Liver (tissue), 10 donors: ENCODE measurements at places on chromosomes 5 and 9. TPM values are rescaled to one million over a fixed set of nuclear protein-coding genes. Genes with fewer than 3 reads are reported as not detected.

DNA sequence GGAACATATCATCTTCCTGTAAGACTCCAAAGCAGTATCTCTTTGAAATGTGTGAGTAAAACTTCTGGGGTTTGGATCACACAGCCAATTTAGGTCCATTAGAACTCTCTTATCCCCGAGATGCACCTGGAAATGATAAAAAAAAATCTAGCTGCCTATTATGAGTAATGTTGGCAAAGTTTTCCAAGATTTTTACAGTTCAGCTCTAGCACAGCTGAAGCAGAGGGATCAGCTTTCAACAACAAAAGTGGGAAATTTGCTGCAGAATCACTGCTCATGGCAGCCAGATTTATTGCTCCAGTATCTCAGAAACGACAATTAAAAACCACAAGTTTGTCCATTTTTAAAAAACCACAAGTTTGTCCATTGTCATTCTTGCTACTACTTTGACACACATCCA is 292.2 kb downstream of the IRX2 start:
- DNase-seq = no peak

DNA sequence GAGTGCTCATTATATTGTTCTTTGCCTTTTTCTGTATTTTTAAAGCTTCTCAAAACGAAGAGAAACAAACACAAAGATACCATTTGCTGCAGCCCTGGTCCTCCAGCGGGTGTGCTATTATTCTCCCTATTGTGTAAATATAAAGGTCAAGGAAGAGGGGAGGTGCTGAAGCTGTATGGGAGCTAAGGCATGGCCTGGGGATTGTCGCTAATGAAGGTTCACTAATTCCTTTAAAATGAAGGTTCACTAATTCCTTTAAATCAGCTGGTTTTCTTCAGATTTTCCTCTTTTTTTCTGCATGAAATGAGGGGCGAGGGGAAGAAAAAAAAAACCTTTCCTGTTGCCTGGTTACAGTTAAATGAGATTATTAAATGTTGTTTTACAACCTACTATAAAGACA is 74.5 kb upstream of the MAP1B start:
- no peak for DNase-seq

DNA sequence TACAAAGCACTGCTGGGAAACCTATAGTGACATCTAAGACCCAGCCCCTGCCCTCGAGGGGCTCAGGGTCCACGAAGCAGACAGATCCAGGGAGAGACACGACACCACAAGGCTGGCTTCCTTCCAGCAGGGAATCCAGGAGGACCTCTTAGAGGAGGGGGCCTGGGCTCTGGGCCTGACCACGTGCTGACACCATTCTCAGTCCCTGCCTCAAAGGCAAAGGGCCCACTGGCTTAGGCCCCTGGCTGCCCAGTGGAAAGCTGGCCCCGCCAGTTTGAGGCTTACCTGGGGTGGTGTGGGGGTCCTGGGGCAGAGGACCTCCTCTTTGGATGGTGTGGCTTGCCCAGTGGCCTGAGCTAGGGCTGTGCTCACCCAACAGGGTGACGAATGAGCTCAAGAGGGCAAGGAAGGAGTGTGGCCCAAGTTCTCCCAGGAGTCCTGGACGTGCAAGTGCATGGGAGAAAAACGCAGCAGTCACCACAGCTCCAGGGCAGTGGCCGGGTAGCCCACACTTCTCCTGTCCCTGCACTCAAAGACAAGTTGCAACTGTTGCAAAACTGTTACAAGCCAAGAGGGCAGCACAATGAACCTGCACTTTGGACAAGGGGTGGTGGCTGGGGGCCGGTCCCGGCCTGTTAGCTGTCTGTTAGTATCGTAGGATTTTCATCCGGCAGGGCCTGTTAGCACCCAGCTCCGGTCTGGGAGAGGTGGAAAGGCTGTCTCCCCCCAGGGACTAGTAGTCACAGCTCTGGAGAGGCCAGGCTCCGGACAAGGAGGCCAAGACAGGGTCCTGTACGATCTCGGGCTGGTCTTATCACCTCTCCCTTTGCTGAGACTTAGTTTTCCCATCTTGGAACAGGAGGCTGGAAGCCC is 1.5 kb upstream of the SARDH start:
- DNase-seq = peak; percentile 65

DNA sequence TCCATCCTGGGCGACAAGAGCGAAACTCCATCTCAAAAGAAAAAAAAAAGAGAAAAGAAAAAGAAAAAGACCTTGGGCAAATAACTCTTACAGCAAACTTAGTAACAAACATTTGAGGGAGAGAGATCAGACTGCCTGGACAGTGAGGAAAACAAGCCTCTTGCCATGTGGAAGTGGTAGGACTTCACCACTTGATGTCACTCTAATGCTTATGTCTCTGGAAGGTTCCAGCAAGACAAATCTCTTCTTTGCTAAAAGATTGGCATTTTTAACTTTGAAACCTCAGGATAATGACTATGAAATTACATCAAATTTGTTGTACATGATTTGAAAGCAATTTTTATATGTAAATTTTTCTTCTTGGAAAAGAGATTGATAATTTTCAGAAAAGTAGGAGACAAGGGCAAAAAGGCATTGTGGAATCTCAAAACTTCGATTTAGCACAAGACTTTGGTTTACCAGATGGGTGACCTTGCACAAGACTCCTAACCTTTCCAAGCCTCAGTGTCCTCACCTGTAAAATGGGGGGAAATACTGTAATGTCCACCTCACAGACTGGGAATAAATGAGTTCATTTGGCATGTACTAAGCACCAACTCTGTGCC is 5.4 kb downstream of the ACTL7B start:
- DNase-seq = no peak

GRCh38 chr9:128304971-128305288 is 17.3 kb downstream of the TRUB2 start:
- no peak for DNase-seq

DNA sequence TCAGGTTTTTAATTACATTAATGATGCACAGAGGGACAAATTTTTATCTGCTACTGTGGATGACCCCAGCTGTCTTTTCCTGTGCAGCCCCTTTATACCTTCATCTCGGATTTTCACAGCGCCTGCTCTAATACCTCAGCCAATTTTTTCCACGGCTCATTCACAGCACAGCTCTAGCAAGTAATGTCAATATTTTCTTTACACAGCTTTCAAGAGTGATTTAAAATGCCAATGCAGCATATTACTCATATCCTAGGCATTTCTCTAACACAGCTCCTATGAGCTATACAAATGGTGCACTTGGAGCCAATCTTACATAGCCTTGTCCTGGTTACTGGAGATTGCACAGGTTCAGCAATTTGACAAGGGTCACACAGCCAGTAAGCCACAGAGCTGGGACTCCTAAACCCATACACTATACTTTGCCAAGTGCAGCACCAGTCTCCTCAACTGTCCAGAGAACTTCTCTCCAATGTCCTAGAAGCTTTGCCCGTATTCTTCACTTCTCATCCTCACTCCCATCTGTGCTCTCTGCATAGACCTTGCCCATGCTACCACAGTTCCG is 661.8 kb downstream of the DTWD2 start:
- no peak for DNase-seq

DNA sequence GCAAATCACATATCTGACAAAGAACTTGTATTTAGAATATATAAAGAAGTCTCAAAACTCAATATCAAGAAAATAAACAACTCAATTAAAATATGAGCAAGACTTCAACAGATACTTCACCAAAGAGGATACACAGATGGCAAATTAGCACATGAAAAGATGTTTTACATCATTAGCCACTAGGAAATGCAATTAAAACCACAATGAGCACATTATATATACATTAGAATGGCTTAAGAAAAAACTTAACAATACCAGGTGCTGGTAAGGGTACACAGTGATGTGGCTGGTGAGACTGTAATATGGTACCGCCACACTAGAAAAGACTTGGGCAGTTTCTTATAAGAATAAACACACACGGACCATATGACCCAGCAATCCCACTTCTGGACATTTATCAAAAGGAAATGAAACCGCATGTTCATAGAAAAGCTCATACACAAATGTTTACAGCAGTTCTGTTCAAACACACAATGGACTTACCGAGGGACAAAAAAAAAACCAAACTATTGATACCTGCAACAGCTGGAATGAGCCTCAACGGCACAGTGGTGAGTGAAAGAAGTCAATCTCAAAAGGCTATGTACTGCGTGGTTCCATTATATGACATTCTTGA is 27.6 kb downstream of the SEMA4D start:
- no peak for DNase-seq

GRCh38 chr9:121098567-121099198 is 23.9 kb downstream of the CNTRL start:
- DNase-seq = no peak

GRCh38 chr9:105128908-105129600 is 115.4 kb upstream of the SLC44A1 start:
- no peak for DNase-seq

- no peak for DNase-seq
Measured at GRCh38 chr9:22537721-22538120, 91.1 kb downstream of the DMRTA1 start.

GRCh38 chr9:112063151-112063550 is 111.9 kb downstream of the SUSD1 start:
- no peak for DNase-seq

GRCh38 chr9:123353041-123353440 is 3.0 kb upstream of the CRB2 start:
- no peak for DNase-seq

Gene TAF11L5
- not detected for total RNA-seq

Gene APBA1
- total RNA-seq = 19.0 TPM

Gene CDO1
- total RNA-seq = 212 TPM

Gene PHYKPL
- total RNA-seq = 25.6 TPM

Gene FAM78A
- total RNA-seq = 6.6 TPM
